ENCODE measurements at places on chromosomes 4 and X.

DNA sequence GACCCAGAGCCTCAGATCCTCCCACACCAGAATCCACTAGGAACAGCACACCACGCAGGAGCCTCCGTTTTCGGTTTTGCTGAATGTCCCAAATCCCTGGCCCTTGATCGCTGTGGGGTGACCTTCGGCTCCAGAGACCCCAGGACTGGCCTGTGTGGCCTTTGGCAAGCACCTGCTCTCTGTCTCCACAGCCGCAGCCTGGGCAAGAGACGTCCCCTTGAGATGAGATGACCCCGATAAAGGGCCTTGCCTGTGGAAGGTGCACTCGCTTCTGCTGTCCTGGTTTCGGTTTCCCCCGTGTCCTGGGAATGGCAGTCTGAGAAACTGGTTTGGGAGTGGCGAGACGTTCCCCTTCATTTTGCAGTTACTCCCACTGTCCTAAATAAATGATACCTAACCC lies 9.6 kb downstream of the PSAPL1 start:
- DNase-seq, result no peak

DNA sequence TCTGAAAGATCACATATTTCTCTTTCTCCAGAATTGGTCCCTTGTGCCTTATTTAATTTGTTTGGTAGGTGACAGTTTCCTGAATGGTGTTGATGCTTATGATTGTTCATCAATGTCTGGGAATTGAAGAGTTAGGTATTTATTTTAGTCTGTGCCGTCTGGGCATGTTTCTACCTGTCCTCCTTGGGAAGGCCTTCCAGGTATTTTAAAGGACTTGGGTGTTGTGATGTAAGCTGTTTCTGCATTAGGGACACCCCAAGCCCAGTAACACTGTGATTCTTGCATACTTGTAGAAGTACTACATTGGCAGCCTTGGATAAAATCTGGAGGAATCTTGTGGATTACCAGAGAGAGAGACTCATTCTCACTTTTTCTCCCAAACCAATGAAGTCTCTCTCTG lies 120.8 kb upstream of the CXXC4 start:
- no peak for DNase-seq

DNA sequence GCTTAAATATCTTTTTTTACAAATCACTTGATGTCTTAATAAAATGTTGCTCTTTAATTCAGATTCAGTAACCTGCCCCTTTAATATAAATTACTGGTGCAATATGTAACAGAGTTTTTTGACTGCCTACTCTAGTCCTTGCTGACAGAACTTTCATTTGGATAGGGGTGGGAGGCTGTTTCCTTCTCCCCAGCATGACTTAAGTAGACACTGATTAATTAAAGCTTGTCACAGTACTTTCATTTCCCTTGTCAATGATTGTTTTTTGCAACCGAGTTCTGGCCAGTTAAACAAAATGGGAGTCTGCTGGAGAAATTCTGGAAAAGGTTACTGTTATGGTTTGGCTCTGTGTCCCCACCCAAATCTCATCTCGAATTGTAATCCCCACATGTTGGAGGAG lies 37.3 kb upstream of the BBS12 start:
- no peak for DNase-seq

DNA sequence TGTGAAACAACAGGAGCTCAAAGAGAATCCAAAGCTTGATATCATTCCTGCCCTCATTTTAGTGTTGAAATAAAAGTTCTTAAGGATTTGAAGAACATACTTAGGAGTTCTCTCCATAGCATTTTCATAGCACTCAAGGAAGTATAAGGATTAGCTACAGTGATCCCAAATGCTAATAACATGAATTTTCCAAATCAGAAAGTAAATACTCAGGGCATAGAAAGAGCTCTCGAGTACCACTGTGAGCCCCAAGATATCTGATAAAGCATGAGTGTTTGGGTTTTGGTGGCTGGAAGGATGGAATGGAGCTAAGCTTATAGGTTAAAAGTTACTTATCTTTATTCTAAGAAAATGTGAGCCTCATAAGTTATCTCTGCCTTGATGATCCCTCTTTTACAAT lies 584.9 kb downstream of the KCNIP4 start:
- DNase-seq, result no peak

DNA sequence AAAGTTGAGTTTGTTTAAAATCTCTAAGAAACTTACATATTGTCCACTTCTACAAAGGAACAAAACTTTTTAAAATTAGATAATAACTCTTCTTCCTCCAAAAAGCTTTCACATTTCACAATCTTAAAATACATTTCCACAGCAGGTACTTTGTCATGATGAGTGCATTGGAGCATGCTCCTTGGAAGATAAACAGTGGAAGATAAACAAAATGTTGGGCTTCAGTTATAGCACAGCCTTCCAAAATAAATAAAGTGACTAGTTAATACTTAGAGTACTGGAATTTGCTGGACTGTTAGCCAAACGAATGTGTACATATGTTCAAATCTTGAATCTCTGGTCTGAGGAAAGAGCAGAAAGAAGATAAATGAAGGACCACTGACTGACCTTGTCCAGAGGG lies 54.9 kb upstream of the PDE5A start:
- DNase-seq, result peak; percentile 12

GRCh38 chr4:10006231-10006600 lies 15.1 kb downstream of the SLC2A9 start:
- DNase-seq, result no peak
